ENCODE measurements at places on chromosomes 16 and 17. TPM values are rescaled to one million over a fixed set of nuclear protein-coding genes. Genes with fewer than 3 reads are reported as not detected.

DNA sequence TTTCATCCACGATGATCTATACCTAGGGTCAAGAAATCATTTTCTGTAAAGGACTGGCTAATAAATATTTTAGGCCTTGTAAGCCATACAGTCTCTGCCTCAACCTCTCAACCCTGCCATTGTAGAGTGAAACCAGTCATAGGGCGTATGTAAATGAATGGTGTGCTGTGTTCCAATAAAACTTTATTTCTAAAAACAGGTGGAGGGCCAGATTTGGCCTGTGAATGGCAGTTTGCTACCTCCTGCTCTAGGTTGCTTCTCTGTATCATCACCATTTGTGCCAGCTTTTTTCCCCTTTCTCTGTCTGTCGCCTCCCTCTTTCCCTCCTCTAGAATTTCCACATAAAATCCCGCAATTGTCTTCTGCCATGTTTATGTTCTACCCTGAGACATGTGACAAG, 181.7 kb downstream of the XYLT1 start:
- DNase-seq: no peak

MT4 gene
- not detected for polyA plus RNA-seq

DNA sequence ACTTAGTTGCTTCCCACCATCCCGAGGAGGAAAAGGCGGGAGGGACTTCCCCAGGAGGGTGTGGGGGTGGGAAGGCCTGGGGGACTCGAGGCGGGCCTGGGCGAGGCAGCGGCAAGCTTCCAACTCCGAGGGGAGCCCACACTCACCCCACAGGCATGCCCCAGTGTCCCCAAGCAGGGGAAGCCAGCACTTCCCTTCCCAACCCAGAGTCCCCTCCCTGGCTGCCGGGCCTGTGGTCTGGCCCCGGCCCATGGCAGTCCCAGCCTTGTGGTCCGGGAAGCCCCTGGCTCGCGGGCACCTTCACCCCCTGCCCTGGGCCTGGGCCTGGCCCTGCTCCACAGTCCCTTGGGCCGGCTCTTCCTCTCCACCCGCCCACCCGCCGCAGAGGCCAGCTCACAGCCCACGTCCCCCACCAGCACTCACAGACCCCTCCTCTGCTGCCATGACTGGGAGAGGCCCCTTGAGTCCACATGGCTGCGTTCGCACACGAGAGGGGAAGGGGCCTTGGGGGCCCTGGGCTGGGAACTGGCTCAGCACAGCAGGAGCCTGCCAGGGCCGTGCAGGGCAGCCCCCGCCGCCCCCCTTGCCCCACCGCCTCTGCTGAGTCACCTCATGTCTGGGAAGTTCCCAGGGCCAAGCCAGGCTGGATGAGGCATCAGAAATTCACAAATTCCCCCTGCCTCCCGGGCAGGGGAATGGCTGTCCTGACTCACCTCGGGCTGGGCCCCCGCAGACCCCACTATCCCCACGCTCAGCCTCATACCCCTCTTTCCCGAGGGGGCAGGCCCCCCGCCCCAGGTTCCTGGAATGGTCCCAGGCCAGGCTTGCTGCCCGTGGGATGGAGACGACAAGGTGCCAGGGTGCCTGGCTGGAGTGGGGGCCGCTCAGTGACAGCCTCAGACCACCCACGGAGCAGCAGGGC, 27.8 kb downstream of the BAHCC1 start:
- peak; percentile 68 for DNase-seq

DNA sequence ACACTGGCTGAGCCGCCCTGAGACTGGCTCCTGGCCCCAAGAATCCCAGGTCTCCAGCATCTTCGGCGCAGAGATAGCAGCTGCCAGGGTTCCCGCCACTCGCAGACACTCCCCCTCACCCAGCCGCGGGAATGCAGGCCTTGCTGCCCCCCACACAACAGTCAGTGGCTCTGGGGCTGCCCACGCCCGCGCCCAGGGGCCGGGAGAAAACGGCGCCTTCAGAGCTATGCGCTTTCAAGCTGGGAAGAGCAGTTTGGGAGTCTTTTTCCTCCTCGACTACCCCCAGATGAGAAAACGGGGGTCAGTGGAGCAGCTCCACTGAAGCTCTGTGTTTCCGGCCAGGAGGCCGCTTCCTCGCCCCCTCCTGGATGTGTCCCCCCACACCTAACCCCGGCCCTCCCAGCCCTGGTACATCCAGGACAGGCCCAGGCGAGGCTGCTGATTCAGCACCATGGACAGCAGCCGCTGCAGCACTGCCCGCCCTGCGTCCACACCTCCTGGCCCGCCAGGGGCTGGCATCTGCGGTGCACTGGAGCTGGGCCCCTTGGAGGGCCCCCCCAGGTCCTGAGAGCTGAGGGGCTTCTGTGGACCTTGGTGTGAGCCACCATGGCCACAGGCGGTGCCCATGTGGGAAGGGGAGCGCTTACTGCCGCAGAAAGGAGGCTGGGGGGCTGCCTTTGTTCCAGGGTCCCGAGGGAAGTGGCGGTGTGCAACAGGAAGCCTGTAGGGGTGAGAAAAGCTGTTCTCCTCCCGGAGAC, 35.7 kb downstream of the CACNA1H start:
- DNase-seq: peak; percentile 79

DNA sequence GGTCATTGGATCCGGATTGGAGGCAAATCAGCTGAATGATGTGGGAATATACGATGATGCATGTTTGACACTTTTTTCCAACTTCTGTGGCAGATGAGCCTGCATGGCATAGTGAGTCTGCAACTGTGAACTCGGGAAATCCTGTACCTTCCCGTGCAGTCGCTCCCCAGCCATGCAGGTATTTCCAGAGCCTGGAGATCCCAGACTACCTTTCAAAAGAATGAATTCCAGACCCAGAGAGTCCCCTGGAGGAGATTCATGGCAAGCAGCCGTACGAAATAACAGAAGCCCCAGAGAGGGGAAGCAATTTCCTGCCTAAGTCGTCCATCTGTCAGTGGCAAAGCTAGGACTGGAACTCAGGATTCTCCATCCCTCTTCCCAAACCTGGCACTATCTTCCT, 75.7 kb upstream of the FAM20A start:
- no peak for DNase-seq

DNA sequence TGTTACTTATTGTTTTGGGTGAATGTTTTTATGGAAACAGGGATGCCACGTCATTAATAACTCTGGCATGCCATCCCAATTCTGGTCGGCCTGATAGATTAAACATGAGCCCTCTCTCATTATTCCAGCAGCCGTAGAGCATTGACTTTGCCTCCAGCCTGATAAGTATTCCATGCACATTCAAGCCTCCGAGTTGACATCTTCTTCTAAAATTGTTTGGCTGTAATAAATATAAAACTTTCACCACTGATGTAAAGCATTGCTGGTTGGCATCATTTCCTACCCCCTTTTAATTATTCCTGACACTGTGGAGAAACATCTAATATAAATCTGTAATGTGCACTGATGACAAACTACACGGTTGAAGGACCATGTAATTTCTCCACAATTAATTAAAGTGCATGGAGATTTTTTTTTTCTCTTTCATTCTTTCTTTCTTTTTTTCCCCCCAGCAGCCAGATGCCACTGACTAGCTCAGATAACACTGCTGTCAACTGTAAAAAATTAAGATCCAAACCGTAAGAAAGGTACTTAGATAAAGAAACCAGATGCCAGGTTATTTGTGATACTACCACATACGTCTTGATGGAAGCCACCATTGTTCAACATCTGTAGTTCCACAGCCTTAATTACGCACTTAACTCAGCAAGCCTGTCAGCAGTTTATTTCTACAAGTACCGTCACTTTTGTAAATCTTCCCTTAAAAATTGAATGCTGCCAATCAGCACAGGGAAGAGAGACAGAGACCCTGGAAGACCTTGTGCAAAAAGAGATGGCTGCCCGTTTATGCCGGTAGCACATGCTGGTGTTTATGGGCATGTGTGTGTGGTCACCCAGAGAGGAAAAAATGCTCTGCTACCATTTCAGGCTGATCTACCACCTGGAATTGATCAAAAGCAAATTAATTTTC, 237.7 kb downstream of the IRX3 start:
- no peak for DNase-seq

RAMP2 gene
- 134 TPM for polyA plus RNA-seq

- peak; percentile 43 for DNase-seq
These were observed 66.1 kb downstream of the SMG6 start for GRCh38 chr17:2237521-2237921.
